ENCODE measurements at places on chromosomes 16 and 17.
A peak's percentile ranks its signal among the peaks of the same experiment; 100 is the strongest.

- DNase-seq = no peak
These were observed 394.1 kb upstream of the TNRC6C start for GRCh38 chr17:77564278-77564920.

GRCh38 chr17:42284024-42284369 is 4.3 kb upstream of the STAT5A start:
- DNase-seq = no peak

DNA sequence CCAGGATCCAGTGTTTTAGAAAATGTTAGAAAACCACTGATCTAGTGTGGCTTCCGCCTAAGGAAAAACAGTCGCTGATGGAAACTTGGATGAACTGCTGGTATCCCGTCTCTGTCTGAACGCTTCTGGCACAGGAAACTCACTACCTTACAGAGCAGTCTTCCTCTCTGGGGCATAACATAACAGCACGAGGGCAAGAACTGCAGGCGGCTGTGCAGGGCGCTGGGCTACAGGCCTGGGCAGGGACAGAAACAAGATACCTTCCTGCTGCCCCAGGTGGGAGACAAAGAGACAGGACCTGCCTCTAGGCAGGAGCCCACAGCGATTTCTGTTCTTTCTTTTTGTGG is 10.5 kb downstream of the MXRA7 start:
- DNase-seq = no peak

GRCh38 chr16:11049396-11050059 is 105.2 kb downstream of the CLEC16A start:
- DNase-seq = no peak

DNA sequence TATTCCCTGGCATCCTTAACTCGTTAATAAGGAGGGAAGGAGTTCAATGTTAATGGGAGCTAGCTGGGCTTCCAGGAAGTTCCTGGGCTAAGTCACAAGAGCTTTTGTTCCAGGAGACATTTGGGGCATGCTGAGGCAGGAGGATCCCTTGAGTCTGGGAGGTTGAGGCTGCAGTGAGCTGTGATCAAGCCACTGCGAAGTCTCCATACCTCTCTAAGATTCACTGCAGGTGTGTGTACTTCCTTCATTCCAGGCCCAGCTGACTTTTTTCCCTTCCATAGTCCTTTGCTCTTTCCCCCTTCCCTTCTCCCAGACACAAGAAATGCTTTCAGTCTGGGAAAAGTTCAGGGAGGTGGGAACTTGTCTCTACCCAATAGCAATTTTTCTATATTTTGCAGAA is 489.8 kb downstream of the NPIPA7 start:
- DNase-seq = no peak

DNA sequence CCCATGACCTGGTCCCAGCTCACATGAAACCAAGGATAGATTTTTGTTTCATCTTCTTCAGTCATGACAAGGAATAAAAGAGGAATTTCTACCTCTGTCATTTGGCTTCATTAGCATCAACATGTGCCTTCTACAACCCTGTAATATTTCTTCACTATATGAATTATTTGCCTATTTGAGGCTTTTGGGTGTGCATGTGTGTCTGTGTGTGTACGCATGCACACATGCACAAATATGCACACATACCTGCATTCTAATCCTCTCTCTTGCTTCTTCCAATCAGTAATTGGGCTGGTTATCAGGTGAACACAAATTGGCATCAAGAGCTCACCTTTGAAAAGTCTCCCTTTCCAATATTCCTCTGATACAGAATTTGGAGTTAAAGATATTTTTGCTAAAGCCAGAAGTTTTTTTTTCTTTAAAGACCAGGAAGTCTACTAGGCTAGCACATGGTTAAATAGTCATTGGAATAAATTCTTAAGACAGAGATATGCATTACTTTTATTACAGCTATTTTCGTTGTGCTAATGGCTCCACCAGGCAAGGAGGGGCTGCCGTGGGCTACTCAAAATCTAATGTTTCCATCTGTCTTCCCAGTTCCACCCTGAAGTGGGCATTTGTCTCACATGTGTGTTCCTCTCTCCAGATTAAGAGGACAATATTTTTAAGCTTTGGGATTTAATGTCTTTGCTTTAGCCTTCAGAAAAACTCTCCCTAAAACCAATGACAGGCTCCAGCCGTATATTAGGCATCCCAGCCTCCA is 547.2 kb upstream of the CDH5 start:
- DNase-seq = no peak

GRCh38 chr16:49346459-49346858 is 27.1 kb upstream of the C16orf78 start:
- no peak for DNase-seq

DNA sequence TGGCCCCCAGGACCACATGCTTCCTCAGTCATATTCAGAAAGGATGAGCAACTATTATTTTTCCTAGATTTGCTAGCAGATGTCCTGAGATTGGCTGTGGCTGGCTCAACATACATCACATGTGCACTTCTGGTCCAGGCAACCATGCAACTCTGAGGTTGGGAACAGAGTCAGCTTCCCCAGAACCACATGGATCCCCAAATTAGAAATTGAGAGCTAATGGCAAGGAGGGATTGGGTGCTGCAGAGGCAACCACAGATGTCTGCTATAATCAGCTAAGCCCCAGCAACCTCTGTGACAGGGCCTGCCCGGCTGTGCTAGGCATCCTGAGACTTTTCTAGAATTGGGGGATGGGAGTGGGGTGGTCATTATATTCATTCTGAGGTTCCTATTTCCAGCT is 33.8 kb upstream of the CLEC18A start:
- no peak for DNase-seq

- DNase-seq = peak; percentile 81
These were observed 50.0 kb upstream of the STH start for GRCh38 chr17:45948881-45949624.
